ENCODE measurements at places on chromosomes 2 and 18.

GRCh38 chr2:205989271-205990071 lies 96.5 kb downstream of the INO80D start:
- no peak for DNase-seq

- DNase-seq = no peak
Measured at GRCh38 chr2:102789349-102790090, 27.7 kb downstream of the TMEM182 start.

DNA sequence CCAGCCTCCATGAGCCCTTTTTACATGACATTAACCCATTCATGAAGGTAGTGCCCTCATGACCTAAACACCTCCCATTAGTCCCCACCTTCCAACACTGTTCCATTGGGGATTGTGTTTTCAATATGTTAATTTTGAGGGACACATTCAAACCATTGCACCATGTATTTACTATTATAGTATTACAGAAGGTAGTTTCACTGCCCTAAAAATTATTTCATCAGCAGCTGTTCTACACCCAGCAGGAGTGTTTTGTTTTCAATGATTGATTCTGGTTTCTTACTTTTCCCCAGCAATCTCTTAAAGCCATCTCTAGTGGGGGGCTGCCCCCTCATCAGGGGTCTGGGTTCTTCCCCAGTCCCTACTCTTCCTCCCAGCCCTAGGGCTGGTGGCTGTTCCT lies 71.9 kb downstream of the CERS6 start:
- no peak for DNase-seq

GRCh38 chr2:197191177-197191939 lies 119.2 kb downstream of the ANKRD44 start:
- DNase-seq = no peak

GRCh38 chr2:61943251-61943650 lies 37.8 kb downstream of the COMMD1 start:
- no peak for DNase-seq

GRCh38 chr18:3305933-3306332 lies 44.0 kb downstream of the MYL12B start:
- no peak for DNase-seq

GRCh38 chr18:32802591-32803451 lies 30.0 kb upstream of the KLHL14 start:
- DNase-seq = no peak

- no peak for DNase-seq
Measured at GRCh38 chr2:26394694-26395093, 7.0 kb upstream of the DRC1 start.

- no peak for DNase-seq
Measured at GRCh38 chr2:230666885-230667712, 45.5 kb upstream of the CAB39 start.

DNA sequence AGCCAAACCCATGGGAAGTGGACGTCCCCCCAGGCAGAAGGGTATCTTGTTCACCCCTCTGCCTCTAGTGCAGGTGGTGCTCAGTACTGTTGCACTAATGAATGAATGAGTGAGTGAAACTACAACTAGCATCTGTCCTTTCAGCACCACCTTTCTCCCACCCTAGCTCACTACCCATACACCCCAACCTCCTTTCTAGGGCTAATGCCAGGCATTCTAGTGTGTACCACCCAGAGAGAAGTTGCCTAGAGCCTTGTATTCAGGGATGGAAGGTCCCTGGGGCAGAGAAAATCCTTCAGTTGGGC lies 22.5 kb downstream of the CCT7 start:
- DNase-seq = no peak

GRCh38 chr2:219082332-219082958 lies 21.7 kb upstream of the IHH start:
- DNase-seq = no peak

DNA sequence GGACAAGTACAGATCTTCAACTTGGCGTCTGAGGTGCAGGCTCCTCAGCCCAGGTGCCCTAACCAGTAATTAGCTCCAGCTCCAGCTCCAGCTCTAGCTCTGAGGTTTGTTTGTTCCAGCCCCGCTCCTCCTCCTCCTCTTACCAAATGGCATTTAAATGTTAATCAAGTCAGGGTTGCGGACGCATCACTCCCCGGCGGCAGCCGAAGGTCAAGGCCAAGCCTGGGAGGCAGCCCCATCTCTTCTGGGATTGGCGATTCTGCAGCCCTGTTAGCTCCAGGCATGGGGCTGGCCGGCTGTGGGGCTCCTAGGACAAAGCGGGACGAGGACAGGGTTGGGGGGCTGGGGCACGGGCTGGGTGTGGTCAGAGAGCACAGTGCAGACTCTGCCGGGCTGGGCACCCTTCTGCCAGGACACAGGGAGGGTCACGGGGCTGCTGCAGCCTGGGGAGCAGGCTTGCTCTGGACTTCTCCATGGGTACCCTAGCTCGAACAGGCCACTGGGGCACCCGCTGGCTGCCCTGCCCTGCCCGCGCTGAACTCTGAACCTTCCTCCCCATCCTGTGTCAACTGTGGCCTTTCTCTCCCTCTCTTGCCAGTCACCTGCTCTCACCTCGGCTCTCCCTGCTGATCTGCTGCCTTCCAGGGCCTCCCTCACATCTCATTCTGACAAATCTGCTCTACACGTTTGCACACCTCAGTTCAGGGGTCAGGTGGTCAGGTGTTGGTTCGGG lies 203.3 kb downstream of the CELF4 start:
- DNase-seq = no peak

- DNase-seq = no peak
Measured at GRCh38 chr2:163556511-163556910, 179.3 kb downstream of the FIGN start.

DNA sequence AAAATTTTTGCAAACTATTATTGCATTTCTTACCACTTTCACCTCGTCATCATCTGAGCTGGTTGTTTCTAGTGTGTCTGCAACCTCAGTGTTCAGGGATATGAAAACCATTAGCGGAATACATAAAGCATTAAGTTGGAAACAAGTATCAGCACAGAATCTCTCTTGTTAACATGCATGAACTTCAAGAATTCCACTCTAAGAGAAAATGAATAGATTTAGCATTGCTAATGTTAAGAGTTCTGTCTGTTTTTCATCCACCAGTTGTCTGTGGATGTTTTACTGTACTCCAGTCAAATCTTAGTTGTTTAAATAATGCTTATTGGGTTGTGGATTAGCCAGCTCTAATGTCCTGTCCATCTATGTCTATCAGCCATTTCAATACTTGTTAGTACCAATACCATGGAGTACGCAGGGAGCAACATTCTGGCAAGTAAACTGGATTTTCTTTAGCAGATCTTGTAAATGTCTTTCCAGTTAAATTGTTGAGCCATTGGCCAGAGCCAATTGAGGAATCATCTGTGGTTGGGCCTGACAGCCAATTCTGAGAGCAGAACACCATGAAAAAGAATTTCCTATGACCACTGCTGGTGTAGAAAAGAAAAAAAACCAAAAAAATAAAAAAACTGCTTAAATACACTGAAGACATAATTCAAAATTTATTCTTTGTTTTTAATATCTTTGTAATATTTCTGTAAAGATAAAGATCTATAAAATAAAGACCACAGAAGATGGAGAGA lies 82.5 kb downstream of the SLC8A1 start:
- DNase-seq = no peak

DNA sequence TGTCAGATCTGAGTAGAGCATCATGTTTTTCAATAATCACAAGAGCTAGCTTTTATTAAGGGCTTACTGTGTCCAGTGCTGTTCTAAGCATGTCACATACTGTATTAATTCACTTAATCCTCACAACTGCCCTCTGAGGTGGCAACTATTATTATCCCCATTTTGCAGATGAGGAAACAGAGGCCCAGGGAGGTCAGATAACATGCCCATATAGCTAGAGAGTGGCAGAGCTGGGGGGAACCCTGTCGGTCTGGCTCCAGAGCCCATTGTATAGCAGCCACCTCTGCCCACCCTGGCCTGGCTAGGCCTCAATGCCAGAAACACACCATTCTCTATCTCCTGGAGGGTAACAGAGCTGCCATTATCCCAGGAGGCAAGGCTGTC lies 113.2 kb downstream of the B3GNT2 start:
- DNase-seq = no peak

GRCh38 chr2:147845411-147845971 lies 662 bp downstream of the ACVR2A start:
- DNase-seq = no peak

DNA sequence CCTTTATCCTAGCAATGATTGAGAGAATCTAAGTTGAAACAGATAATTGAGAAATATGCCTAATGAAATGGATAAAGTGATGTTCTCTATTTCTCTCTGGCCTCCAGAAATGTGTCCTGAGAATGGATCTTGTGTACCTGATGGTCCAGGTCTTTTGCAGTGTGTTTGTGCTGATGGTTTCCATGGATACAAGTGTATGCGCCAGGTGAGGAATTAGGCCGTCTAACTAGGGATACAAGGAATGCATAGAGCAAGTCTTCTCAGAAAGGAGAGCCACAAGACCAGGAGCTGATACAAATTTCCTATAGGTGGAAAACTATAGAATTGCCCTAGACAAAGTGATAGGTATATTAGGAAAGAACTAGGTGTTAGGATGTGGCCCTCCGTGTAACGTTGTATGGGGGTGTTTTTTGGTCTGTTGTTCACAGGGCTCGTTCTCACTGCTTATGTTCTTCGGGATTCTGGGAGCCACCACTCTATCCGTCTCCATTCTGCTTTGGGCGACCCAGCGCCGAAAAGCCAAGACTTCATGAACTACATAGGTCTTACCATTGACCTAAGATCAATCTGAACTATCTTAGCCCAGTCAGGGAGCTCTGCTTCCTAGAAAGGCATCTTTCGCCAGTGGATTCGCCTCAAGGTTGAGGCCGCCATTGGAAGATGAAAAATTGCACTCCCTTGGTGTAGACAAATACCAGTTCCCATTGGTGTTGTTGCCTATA lies 592 bp upstream of the CAD start:
- no peak for DNase-seq

GRCh38 chr2:22694856-22695255 lies 690.1 kb upstream of the KLHL29 start:
- no peak for DNase-seq

- DNase-seq = no peak
Measured at GRCh38 chr2:76506538-76506937, 795.8 kb upstream of the GCFC2 start.

DNA sequence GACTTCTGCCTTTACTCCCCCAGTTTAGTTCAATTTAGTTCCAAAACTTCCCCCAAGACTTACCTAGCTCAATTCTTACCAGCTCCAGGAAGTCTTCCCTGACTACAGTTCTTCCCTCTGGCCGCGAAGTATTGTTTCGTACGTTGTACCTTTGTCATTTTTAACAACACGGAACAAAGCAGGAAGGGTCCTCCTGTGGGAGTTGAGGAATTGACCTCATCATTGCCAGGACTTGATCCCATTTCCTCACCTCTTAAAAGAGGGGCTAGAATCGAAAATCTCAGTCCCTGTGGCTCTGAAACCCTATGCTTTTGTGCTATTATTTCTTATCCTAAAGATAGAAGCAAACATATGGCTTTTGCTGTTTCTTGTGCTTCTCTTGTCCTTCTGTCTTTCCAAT lies 187.1 kb downstream of the MYO3B start:
- no peak for DNase-seq

DNA sequence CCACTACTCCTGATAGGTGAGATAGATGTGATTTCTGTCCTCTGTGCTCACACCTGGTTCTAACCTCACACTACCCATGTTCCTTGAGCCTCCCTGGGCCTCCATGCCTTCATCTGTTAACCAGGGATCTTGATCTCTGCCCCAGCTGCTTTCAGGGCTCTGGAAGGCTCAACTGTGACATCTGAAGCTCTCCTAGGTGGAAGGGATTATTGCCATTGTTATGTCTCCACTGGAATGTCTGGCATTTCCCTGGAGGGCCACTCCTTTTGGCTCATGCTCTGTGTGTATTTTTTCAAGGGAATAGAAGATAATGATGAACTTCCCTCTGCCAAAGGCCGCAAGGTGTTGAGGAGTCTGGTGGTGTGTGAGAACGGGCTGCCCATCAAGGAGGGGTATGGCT lies 41.2 kb downstream of the PCARE start:
- DNase-seq = no peak

DNA sequence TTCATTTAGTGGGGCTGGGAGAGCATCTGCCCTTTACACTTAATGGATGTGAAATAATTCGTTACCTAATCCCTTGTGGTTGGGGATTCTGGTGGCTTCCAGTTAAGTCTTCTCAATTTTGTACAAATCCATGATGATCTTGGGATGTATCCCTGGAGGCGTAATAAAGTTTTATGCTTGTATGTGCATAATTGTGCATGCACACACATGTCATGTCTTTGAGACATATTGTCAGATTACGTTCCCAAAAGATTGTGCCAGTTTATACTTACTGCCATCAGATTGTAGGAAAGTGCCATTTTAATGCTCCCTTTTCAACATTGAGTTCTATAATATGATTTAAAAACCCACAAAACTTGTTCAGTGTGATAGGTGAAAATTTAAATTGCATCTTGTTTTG lies 60.8 kb downstream of the CHRNA1 start:
- DNase-seq = no peak

DNA sequence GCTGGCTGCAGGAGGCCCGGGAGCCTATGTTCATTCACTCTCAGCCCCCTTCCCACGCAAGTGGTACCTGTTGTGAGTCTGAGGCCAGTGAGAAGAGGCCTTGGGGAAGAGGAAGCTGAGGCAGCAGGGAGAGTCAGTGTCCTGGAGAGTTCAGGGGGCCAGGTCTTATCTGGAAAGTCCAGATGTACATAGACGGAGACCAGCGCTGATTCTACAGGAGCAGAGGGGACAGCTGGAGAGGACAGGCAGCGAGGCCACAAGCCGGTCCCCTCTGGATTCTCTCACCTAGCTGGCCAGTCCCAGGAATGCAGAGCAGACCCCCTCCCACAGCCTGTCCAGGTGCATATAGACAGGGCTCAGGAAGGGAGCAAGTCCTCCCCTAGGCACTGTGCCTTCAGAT lies 29.1 kb upstream of the SELENOI start:
- DNase-seq = no peak

- DNase-seq = no peak
Measured at GRCh38 chr2:136019306-136019705, 33.9 kb upstream of the DARS1 start.

DNA sequence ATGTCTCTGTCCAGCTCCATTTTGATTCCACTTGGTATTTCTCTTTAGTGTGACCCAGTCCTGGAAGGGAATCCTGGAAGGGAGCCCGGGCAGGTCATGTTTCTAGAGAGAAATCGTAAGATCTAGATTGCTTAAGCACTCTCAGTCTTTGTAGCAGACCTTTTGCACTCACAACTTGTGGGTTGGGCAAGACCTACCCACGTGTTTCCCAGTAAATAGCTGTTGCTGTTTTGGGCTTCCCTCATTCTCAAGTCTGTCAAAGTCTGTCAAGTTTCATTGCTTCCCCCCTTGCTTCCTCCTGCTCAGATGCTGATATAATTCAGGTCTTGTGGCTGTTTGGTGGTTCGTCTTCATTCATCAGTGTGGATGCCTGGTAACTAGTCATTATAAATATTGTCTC lies 17.4 kb upstream of the NEMP2 start:
- no peak for DNase-seq
